ENCODE measurements at places on chromosomes 2 and 18.

- DNase-seq, result no peak
Observed at GRCh38 chr2:69744456-69744855, 2.5 kb downstream of the ANXA4 start.

GRCh38 chr18:64019922-64020756 is 50.3 kb downstream of the SERPINB8 start:
- DNase-seq, result no peak

GRCh38 chr18:74478880-74479279 is 17.3 kb upstream of the CNDP2 start:
- no peak for DNase-seq

DNA sequence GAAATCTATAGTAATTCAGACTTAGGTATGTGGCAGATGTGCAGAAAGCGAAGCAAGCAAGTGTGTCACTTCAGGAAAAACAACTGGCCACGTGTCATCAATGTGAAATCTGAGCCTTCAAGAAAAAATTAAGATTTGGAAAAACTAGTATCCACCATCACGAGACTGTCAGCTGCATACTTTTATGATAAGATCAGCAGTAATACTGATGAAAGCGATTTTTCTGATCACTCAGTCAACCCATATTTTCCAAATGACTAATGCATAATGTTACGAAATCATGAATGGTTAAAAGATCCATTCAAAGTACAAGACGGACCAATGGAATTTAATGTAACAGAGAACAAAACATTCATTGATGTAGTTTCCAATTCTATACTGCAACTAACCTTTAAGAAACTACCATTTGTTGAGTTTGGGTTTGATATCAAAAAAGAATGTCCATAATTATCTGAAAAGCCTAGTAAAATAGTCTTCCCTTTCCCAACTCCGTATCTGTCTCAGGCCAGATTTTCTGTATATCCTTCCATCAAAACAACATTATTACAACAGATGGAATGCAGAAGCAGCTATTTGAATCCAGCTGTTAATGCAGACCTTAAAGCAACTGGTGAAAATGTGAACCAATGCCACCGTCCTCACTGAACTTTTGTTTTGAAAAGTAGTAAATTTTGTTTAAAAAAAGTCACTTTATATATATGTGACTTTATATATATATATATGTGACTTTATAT is 17.0 kb upstream of the BCL2 start:
- DNase-seq, result no peak

DNA sequence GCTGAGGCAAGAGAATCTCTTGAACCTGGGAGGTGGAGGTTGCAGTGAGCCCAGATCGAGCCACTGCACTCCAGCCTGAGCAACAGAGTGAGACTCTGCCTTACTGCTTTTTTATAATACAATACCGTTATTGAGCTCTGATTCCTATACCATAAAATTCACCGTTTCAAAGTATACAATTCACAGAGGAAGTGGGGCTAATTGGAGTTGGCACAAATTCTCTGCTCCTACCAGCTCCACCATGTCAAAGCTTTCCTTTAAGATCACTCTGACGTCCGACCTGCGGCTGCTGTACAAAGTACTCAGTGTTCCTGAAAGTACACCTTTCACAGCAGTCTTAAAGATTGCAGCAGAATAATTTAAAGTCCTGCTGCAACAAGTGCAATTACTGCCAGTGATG is 29.6 kb upstream of the CYBRD1 start:
- no peak for DNase-seq

- no peak for DNase-seq
Observed at GRCh38 chr2:164091673-164092072, 355.9 kb upstream of the FIGN start.

GRCh38 chr2:215138479-215138878 is at the start of gene ABCA12:
ABCA12 (minus strand) TSS chr2:215138626; CDS start chr2:215138208, 418 bp downstream.
- DNase-seq, result no peak

GRCh38 chr2:43778233-43778632 is 4.4 kb downstream of the DYNC2LI1 start:
- DNase-seq, result no peak

- DNase-seq, result no peak
Observed at GRCh38 chr2:148903979-148904378, 29.0 kb downstream of the KIF5C start.

DNA sequence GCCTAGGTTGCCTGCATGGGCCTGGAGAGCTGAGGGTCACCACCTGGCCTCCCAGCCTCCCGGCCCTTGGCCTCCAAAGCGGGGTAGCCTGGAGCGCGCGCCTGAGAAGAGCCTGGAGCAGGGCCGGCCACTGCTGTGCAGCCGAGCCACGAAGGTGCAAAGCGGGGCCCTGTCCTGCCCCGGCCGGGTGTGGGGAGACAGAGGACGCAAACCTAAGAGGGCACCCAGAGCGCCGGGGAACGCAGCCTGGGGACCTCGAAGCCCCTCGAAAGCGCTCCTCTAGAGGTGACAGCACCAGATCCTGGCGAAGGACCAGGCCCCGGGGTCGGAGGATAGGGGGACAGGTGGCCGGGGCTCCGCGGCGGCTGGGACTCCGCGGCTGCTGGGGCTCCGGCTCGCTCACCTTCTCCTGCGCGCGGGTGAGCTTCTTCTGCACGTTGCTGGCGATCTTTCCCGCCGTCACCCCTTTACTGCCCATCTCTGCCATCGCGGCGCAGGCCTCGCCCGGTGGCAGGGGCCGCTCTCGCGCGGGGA is 430 bp downstream of the BIN1 start:
- no peak for DNase-seq

Data from T-helper 1 cell (primary cell).